ENCODE measurements at places on chromosomes 4 and X.

DNA sequence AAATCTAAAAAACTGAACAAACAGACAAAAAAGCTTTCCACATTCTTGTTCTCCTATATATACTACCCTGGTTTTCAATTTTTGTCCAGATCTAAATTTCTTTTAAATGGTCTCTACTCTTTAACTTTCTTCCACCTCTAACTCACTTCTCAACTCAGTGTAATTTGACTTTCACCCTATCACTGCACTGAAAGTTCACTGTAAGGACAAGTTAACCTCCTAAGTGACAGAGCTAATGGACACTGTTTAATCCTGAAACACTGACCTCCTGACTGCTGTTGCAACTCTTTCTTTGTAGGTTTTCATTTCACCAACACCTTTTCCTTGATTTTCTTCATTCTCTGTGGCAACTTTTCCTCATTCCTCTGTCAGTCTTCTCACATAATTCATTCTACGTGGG lies 50.0 kb downstream of the ATOH1 start:
- H3K27ac ChIP-seq, result no peak overlapping the region
- no peak overlapping the region for H3K4me3 ChIP-seq
- no peak for DNase-seq
- H3K27me3 ChIP-seq, result no peaks in the 10 kb centered on the region
- H3K4me1 ChIP-seq, result no peaks in the 10 kb centered on the region
- H3K36me3 ChIP-seq, result no peaks in the 10 kb centered on the region

DNA sequence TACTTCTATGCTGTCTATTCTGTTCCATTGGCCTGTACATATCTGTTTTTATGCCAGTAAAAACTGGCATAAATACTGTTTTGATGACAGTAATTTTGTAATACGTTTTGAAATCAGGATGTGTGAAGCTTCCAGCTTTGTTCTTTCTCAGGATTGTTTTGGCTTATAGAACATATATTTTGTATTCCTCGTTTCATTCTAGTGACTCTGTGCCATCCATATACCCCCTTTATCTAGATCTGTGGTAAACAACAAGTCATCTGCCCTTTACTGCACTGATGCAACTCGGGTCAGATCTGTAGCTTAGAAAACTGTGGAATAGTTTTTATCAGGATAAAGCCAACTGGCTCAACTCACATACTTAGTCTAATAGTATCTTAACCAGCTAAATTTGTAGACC lies 233.7 kb downstream of the PRDM5 start:
- peaks cover 11% of the 10 kb centered on the region for H3K27me3 ChIP-seq
- H3K4me3 ChIP-seq, result no peak overlapping the region
- no peaks in the 10 kb centered on the region for H3K4me1 ChIP-seq
- H3K27ac ChIP-seq, result no peak overlapping the region
- DNase-seq, result no peak
- H3K36me3 ChIP-seq, result no peaks in the 10 kb centered on the region

DNA sequence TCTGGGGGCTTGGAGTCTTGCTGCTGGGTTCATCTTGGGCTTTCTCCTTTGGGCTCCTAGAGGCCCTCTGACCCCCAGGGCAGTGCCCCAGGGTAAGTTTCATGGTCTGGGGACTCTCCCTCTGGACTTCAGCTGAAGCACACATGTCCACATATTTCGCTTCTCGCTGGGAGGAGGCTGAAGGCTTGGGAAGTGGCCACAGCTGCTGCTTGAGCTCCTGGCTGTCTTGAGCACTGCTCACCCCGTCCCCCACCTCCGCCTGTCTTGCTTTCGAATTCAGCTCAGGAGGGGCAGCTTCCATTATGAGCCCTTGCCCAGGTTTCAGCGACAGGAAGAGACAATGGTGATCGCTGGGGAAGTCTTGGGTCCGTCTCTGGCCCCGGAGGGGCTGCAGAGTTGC lies 3.7 kb downstream of the C4orf54 start:
- H3K36me3 ChIP-seq, result no peaks in the 10 kb centered on the region
- no peak overlapping the region for H3K4me3 ChIP-seq
- H3K27me3 ChIP-seq, result peaks cover 27% of the 10 kb centered on the region

DNA sequence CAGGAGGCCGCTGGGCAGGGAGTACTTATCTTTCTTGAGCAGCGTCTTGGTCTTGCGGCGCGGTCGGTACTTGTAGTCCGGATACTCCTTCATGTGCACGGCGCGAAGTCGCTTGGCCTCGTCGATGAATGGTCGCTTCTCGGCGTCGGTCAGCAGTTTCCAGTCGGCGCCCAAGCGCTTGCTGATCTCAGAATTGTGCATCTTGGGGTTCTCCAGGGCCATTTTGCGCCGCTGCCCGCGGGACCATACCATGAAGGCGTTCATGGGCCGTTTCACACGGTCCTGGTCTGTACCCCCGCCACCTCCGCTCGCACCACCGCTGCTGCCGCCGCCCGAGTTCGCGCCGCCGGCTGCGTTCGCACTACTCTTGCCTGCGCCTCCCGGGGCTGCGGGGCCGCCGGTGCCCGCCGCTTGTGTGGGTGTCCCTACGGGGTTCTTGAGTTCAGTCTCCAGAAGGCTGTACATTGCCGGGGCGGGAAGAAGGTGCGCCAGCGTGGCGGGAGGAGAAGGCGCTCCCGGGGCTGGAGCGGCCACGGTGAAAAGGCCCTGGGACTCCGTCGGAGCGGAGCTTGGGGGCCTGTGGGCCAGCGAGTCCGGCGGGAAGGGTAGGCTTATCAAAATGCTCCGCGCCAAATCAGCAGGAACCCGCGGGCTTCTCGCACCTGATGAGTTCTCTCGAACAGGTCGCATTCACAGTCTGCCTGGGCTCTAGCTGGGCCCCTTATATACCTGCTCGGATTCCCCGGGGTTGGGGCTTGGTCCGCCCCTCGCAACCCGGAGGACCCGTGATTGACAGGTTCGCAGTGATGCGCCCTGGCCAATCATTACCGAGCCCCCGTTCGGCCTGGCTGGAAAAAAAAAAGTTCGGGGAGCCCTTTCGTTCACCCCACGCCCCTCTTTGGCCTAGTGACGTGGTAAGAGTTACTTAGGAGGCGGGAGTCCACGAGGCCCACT lies at the start of gene SOX3:
TSS of gene SOX3 (minus strand) at position 699 of the 954 bp plus-strand sequence. CDS start at position 690, 9 bp downstream.
- H3K36me3 ChIP-seq, result no peaks in the 10 kb centered on the region
- no peak within 1 kb of the TSS for H3K27ac ChIP-seq
- DNase-seq, result no peak

DNA sequence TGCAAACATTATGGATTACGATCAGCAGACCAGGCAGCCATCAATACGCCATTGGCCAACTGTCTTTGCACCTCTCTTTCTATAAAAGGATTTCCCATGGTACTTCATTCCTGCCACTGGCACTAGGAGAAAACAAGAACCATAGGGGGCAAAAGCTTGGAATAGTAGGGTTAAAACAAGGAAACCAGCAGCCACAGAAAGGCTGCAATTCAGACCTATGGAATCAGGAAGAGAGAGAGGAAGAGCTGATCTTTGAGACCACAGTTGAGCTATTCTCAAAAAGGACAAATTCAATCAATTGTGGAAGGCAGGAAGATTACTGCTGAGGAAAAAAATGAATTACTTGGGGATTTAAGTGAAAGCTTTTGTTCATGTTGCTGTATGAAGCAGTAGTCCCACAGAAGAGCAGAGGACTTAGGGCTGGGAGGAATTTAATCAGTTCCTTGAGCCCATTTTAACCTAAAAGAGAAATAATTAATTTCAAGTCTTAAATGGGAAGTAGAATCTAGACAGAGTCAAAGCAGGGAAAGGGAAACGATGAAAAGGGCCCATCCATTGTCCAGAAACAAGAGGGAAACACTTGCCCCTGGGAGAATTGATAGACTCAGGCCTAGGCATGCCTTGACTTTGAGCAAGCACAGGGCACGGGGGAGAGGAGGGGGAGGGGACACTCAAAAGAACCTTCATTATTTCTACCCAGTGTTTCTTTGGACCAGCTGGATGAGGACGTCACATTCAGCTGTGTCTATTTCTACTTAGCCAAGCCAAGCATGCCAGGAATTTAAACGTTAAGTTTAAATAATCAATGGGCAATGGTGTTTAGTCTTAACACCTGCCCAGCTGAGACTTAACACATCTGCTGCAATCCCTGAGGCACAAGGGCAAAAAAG lies 50.7 kb downstream of the SCD5 start:
- no peak for DNase-seq
- no peak overlapping the region for H3K27ac ChIP-seq
- no peak overlapping the region for H3K4me3 ChIP-seq
- no peaks in the 10 kb centered on the region for H3K4me1 ChIP-seq
- H3K36me3 ChIP-seq, result peaks cover 4% of the 10 kb centered on the region

DNA sequence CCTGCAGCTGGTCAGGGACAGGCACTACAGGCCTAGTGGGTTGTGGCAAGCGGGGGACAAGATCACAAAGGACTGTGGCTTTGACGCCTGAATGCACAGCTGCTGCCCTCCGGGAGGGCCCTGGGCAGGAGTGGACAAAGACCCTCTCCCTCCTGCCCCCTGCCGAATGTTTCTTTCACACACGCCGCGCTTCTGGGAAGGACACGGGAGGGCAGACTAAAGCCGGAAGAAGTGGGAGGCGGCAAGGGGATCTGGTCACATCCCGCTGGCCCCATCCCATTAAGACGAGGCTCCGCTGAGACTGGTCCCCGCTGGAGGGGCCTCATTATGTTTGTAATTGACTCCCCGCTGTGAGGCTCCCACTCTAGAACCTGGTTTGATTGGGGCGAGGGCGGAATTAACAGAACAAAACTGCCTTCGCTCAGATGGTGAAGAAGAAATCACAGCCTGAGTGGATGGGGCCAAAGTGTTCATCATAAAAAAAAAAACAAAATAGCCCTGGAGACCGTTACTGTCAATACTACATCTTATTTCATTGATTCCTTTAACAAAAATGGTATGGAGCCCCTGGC lies 37.8 kb upstream of the PSAPL1 start:
- no peaks in the 10 kb centered on the region for H3K4me1 ChIP-seq
- H3K27me3 ChIP-seq, result peaks cover 36% of the 10 kb centered on the region
- no peak overlapping the region for H3K4me3 ChIP-seq
- no peaks in the 10 kb centered on the region for H3K36me3 ChIP-seq
- H3K27ac ChIP-seq, result no peak overlapping the region

DNA sequence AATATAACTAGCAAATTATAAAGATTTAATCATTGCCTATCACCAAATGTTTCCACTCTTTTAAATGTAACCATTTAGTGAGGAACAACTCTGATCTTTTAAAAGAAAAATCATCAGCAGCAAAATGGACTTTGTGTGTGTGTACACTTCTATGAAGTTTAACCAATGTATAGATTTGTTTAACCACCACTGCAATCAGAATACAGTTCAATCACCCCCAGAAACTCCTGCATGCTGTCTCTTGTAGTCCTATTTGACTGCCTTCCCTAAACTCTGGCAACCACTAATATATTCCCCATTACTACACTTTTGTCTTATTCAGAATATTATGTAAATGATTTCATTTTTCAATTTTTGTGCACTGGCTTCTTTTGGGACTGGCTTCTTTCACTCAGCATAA lies 1.7 kb upstream of the TCEAL8 start:
- DNase-seq, result no peak
- H3K4me1 ChIP-seq, result peaks cover 21% of the 10 kb centered on the region
- peaks cover 4% of the 10 kb centered on the region for H3K36me3 ChIP-seq
- no peak overlapping the region for H3K4me3 ChIP-seq

- peaks cover 7% of the 10 kb centered on the region for H3K36me3 ChIP-seq
- H3K27me3 ChIP-seq, result no peaks in the 10 kb centered on the region
- no peak overlapping the region for H3K4me3 ChIP-seq
- H3K4me1 ChIP-seq, result no peaks in the 10 kb centered on the region
- H3K27ac ChIP-seq, result no peak overlapping the region
- peak; percentile 23 for DNase-seq
Measured at GRCh38 chr4:103046416-103047290, 27.1 kb upstream of the SLC9B1 start.

GRCh38 chrX:10574663-10575062 lies 45.7 kb downstream of the MID1 start:
- H3K4me3 ChIP-seq, result no peak overlapping the region
- H3K36me3 ChIP-seq, result no peaks in the 10 kb centered on the region
- no peaks in the 10 kb centered on the region for H3K27me3 ChIP-seq
- H3K4me1 ChIP-seq, result no peaks in the 10 kb centered on the region
- no peak overlapping the region for H3K27ac ChIP-seq

GRCh38 chr4:1204286-1204827 lies 32.0 kb upstream of the SPON2 start:
- no peaks in the 10 kb centered on the region for H3K27me3 ChIP-seq
- no peak for DNase-seq
- peaks cover 34% of the 10 kb centered on the region for H3K36me3 ChIP-seq
- H3K4me3 ChIP-seq, result peak overlapping the region; percentile 66
- H3K27ac ChIP-seq, result peak overlapping the region; percentile 95

DNA sequence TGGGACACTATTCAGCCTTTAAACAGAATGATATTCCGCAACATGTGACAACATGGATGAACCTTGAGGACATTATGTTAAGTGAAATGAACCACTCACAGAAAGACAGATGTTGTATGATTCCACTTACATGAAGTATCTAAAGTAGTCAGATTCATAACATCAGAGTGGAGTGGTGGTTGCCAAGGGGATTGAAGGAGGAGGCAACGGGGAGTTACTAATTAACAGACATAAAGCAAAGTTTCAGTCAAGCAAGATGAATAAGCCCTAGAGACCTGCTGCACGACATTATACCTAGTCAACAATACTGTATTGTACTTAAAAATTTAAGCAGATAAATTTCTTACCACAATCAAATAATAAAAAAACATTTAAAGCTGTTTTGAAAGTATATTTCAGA lies 105.0 kb upstream of the NR0B1 start:
- H3K4me3 ChIP-seq, result no peak overlapping the region
- no peak for DNase-seq
- H3K4me1 ChIP-seq, result no peaks in the 10 kb centered on the region
- no peak overlapping the region for H3K27ac ChIP-seq
- no peaks in the 10 kb centered on the region for H3K36me3 ChIP-seq
- H3K27me3 ChIP-seq, result no peaks in the 10 kb centered on the region

- no peak for DNase-seq
- H3K27ac ChIP-seq, result no peak overlapping the region
- no peaks in the 10 kb centered on the region for H3K4me1 ChIP-seq
- no peaks in the 10 kb centered on the region for H3K27me3 ChIP-seq
Measured at GRCh38 chr4:123731035-123731434, 334.4 kb downstream of the SPRY1 start.

GRCh38 chr4:108619372-108620100 lies 840 bp upstream of the RPL34 start:
- DNase-seq, result no peak
- peaks cover 45% of the 10 kb centered on the region for H3K36me3 ChIP-seq
- no peaks in the 10 kb centered on the region for H3K27me3 ChIP-seq
- peak overlapping the region; percentile 92 for H3K4me3 ChIP-seq
- peaks cover 42% of the 10 kb centered on the region for H3K4me1 ChIP-seq
- H3K27ac ChIP-seq, result peak overlapping the region; percentile 90

Measured in central memory CD8-positive, alpha-beta T cell (primary cell).